Myometrial cell (primary cell): ENCODE measurements at places on chromosomes 4 and X. TPM values are rescaled to one million over a fixed set of nuclear protein-coding genes. Genes with fewer than 3 reads are reported as not detected.

The GABRQ gene
- total RNA-seq: 0.29 and 0.53 TPM in 2 replicates

The REELD1 gene
- not detected in 2 replicates for total RNA-seq

The VCX3A gene
- not detected in 2 replicates for total RNA-seq

The SLC25A5 gene
- total RNA-seq: 407 and 514 TPM in 2 replicates

The CXCL10 gene
- not detected in 2 replicates for total RNA-seq

The FIP1L1 gene
- total RNA-seq: 26.8 and 34.2 TPM in 2 replicates

The CYTL1 gene
- total RNA-seq: not detected in 2 replicates

The RS1 gene
- total RNA-seq: not detected in 2 replicates

The CXCL9 gene
- total RNA-seq: not detected in 2 replicates

The SMIM10L2A gene
- total RNA-seq: under 0.01 TPM in 1 of 2 replicates, not detected in the other
